ENCODE measurements at places on chromosomes 16 and 17.

- DNase-seq = no peak
These were observed 443 bp downstream of the TEDC2 start for GRCh38 chr16:2460391-2460713.

DNA sequence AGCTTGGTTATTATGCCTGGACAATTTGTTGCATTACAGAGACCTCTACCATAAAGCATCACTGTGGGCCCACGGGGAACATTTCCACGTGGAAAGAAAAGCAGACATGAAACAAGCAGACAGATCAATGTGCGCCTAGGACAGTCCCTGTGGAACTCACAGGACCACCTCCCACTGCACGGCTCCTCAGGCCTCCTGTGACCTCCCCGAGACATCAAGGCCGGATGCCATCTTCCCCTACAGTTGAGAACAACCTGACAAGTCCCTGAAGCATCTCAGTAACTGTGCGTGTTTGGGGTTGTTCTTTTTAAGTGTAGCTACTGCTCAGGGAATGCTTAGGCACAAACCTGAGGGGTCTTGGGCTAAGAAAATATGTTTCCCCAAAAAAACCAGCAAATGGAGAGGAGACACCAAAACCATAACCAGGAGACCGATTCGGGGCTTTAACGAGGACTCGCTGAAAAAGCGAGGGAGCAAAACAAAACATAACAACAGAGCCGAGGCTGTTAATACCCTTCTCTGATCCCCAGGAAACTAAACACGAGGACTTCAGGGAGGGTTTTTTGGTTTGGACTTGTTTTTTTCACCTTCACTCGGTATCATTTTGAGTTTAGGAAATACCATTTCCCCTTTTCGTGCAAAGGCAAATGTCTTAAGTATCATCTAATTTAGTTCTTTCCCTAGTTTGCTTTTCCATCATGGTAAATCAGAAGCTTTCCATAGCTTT lies 87.1 kb downstream of the CYTH1 start:
- no peak for DNase-seq

DNA sequence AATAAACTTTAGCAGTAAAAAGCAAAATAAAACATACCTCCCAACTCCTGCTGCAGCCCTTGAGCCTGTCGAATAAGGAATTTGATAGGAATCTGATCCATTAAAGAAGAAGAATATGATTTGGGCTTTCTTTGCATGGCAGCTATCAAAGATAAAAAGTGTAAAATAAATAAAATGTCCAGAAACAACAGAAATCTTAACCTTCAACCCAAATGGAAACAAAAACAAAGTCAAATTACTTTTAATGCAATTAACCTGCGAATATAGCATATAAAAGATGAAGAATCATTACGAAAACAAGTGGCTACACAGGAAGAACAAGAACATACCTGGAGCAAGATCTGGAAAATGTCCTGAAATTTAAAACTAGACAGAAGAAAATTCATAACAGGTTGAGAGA lies 21.5 kb upstream of the BRIP1 start:
- DNase-seq = no peak

- DNase-seq = no peak
These were observed 36.9 kb upstream of the C17orf78 start for GRCh38 chr17:37338847-37339246.

DNA sequence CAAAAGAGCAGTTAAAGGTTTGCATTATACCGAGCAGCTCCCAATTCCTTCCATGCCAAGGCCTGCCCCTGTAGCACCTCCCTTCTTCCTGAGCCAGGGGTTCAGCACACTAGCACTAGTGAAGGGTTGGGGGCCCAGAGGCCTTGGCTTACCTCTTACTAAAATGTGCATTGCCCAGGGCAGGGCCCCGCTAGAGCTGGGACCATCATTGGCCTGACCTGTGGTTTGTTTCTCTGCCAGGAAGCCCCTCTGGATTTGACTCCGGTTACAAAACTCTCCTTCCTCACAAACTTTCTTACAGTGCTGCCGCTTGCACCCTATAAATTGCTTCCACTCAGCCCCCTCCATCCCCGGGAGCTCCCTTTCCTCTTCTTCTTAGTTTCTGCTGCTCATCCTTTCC lies 33.8 kb downstream of the MPRIP start:
- DNase-seq = no peak
